Stimulated activated CD4-positive, alpha-beta T cell treated with anti-CD3 and anti-CD28 coated beads, Interleukin-1b, Interleukin-23, amount 100 ng/mL, for 1 hour (primary cell): ENCODE measurements at places on chromosomes 2 and 18.

DNA sequence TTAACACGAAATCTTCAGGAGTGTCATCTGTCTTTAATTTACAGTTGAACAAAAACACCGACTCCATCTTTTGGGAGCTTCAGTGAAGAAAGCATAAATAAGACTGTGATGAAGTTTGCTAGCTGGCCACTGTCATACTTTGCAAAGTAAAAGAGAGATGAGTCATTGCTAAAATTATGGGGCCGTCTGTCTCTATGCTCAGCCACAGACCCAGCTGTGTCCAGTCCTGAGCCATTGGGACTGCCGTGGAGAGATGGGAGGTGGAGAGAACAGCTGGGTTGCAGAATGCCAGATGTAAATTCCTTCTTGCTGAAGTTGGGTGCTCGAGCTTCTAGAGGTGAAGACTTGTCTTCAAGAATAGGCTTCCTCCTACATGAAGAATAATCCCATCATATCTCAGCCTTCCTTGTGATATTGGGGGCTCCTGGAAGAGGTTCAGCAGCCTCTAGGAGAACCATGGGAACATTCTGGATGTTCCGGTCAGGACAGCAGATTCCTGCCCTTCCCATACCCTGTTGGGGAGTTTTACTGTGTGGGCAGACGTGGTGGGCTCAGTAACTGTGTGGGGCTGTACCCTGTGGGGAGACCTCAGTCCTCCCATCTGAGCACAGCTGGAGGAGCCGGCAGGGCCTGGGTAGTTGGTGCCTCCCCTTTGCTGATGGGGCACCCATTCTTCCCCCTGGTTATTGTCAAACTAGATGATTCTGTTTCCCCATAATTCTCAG is 71.1 kb downstream of the LDLRAD4 start:
- DNase-seq: no peak

GRCh38 chr2:120343433-120344105 is 2.4 kb upstream of the INHBB start:
- DNase-seq: no peak

DNA sequence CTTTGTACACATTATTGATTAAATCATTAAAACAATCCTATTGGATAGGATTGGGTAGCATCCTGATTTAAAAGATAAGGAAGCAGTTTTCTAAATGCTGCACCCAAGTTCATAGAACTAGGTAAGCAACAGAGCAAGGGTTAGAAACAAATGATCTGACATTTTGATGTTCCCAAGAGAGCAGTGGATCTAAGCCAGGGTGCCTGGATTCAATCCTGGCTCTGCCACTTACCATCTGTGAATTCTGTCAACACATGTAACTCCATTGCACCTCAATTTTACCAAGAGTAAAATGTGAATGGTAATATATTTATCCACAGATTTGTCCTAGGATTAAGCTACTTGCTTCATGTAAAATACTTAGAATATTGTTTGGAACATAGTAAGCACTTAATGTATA is 982.6 kb upstream of the FANCL start:
- no peak for DNase-seq

DNA sequence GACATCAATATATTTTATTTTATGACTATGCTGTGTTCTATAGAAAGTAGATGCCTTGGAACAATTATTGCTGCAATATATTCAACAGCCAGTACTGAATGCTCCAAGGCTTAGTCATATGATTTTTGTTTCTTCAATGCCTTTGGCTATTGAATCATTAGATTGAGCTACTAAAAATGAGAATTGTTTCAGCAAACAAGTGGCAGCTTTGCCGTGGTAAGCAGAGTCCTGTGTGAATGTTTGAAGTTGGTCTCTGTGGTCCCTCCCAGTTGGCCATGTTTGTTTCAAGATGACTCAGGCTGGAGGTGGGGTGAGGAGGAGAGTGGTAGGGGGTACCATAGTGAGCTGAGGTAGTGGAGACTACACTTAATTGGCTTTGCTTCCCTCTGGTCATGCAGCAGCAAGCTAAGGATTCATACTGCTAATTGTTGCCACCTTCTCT is 198.6 kb upstream of the EPAS1 start:
- DNase-seq: no peak

- DNase-seq: no peak
These were observed 92.1 kb downstream of the SMAD2 start for GRCh38 chr18:47838396-47838795.

DNA sequence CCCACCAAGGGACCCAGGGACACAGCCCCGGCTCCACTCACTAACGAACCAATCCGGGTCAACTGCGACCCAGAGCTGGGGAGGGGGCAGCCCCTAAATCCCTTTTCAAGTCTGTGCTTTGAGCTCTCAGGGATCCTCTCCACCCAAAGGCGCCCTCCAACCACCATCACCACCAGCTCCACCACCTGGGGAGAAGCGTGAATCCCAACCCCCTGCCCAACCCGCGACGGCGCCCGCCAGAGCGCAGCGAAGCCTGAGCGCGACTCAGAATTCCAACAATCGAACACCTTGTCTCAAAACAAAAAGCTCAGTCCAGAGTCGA is 497 bp downstream of the DSC3 start:
- DNase-seq: no peak

- DNase-seq: no peak
These were observed 8.8 kb upstream of the ZBTB7C start for GRCh38 chr18:48417985-48418384.

GRCh38 chr2:138948070-138948539 is 167.9 kb upstream of the NXPH2 start:
- no peak for DNase-seq

DNA sequence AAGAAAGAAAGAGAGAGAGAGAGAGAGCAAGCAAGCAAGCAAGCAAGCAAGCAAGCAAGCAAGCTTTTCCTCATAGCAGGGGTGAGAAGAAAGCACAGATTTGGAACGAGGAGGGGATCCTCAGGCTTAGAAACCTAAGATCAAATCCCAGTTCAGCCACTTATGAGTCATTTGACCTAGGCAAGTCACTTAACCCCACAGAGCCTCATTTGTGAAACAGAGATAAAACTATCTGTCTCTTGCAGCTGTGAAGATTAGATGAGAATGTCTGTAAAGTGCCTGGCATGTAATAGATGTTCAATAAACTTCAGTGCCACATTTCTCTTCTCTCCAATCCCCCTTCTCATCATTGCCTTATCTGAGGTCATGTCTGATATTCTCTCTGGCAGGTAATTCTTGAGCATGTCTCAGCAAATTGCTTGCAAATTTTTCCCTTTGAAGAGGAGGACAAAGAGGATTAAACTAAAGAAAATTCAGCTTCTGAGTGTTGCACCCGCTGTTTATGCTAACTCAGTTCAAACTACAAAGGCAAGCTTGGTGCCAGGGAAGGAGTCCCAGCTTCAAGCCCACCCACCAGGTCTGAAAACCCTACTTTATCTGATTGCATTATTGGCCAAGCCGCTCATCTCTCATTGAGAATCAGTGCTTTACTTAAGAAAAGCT is 20.3 kb downstream of the ALK start:
- no peak for DNase-seq

DNA sequence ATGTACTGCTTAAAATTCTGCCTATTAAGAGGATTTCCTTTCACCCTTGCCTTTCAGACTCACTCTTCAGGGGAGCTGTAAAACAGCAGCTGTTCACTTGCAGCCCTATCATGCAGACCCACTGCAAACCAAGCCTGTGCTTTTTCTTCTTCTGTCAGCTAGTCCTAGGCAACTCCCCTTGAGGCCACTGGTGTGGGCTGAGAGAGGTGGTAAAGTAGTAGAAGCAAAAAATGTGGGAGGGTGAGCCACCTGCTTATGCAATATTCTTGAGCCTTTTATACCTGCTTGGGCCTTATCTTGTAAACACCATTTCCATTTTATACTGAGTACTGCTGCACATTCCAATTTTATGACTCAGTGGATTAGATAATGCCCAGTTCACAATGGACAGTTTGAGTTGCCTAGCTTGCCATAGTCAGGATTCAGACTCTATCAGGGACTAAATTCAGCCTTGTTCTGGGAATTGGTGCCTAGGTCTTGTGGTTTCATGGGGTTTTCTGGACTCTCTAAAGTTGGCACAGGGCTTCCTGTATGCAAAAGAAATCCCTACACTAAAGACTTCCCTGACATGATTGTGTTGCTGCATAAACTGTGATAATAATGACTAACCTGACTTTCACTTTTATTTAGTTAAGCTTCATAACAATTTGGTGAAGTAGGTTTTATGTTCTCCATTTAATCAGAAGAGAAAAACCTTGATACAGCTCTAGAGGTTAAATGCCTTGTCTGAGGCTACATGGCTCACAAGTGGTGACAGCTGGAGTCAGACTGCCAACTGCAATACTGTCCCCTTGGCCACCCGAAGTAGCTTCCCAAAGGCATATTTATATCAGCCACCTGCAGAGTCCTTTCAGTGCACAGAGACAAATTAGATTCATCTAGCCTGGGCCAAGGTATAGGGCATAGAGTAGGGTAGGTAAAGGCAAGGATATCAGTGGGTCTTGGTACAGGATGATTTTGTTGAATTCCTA is 47.4 kb upstream of the KDM3A start:
- no peak for DNase-seq
